ENCODE measurements at places on chromosomes 4 and X.

- no peak for DNase-seq
Measured at GRCh38 chr4:26577066-26577465, 6.8 kb upstream of the TBC1D19 start.

GRCh38 chrX:153226344-153227185 lies 47.5 kb downstream of the MAGEA1 start:
- peak; percentile 52 for DNase-seq

DNA sequence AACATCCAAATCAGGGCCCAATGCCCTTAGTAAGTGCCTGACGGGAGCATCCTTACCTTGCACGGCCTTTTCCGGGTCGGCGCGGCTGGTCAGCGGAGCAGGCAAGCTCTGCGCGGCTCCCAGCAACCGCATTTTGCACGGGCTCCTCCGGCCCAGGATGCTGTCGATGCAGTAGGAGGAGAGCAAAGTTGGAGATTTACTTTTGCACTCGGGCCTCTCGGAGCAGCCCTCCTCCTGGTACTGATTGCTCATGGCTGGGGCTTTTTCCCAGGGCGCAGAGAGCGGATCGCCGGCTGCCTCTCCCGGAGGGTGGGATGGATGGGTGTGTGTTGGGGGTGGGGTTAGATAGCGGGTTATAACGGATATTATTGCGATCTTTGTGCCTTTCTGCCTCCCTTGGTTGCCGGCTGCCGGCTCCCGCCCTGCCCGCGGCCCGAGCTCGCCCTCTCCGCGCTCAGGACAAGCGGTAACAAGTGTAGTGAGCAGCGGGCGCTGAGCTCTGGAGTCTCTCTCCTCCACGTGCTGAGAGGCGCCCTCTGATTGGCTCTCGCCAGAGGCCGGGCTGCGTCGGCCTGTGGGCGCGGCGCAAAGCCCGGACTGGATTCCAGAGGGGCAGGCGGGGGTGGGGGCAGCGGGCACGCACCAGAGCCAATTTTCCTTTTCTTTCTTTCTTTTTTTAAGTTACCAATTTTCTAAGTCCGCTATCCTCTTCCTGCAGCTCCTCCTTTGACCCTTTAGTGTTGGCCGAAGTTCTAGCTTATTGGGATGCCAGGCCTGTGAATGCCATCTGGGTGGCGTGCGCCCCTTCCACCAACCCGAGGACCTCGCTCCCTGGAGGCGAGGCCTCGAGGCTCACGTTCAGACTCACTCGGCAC lies at the start of gene ARX:
Gene ARX, minus strand, starts transcription at position 480 of the 875 bp plus-strand sequence. Its CDS starts 228 bp downstream, at position 252.
- DNase-seq, result peak; percentile 61

DNA sequence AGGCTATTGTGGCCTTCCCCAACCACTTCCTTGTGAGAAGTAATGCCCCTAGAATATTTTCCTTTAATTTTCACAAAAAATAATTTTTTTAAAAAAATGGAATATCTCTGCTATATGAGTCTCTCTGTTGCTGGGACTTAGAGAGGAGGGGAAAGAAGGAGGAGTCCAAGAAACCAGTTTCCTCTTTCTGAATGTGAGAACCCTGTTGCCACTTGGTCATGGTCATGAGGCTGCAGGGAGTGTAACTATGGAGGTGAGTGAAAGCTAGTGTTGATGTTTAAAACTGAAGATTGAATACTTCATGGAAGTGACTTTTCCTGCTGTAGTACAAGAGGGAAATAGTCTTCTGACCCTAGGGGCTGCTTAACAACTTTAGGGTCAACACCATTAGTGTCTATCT lies 20.4 kb downstream of the KIAA1210 start:
- DNase-seq, result no peak

DNA sequence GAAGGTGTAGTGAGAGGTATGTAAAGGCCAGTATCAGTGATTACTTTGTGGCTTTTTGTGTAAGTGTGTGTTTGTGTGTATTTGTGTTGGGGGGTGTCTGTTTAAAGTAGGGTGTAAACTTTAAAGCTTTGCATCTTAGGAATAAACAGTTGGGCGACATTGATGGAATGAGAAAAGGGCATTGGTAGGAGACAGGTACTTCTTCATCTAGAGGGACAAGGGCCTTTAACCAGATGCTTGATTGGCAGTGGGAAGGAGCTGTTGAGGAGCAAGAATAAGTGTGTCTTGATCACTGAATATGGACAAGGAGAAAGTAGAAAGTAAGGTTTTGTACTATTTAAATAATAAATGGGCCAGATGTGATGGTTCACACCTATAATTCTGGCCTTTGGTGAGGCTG lies 48.8 kb downstream of the RAPGEF2 start:
- no peak for DNase-seq

DNA sequence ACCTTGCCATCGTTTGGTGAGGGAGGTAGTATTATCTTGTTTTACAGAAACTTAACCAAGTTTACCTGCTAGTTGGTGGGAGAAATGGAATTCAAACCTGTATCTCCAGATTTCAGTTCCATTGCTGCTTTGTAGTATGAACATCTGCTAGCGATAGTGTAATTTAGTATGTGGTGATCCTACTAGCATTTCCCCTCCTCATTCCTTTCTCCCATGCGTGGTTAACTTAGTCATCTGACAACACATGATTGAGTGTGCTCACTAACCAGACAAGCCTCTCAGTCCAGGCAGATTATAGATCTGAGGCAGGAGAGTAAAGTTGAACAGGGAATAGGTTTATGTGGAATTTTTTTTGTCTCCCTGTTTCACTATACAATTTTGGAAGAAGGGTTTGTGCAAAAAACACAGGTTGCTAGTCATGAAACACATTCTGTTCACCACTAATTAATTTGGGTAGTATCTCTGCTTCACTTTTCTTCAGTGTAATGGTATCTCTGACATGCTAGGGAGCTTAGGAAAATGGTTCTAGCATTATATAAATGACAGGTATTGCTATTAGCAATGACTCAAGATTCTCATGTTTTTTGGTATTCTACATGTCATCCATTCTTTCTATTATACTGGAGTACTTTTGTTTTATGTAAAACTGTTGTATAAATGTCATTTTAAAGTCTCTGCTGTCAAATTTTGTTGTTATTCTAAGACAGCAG lies 21.7 kb downstream of the RBPJ start:
- DNase-seq, result peak; percentile 84

DNA sequence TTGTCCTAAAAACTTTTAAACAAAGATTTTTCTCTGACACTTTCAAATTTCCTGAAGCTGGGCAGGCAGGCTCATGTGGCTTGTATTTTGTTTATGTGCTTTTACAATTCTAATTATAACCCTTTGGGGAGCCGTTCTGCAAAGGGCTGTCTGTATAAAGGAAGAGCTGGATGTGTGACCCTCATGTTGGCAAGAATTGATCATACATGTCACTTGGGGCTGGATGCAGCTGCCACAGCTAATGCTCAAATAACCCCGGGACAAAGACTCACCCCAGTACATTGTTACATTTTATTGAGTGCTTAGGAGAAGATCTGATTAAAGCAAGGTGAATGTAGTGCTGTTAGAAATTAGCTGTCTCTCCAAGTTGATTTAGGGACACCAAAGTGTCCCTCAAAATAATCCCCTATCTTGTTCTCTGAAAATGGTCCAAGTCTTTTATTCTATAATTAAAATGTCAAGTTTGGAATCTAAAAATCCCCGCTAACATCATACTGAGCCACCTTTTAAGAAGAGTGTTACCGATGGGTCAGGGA lies 13.0 kb upstream of the DAPP1 start:
- DNase-seq, result no peak

DNA sequence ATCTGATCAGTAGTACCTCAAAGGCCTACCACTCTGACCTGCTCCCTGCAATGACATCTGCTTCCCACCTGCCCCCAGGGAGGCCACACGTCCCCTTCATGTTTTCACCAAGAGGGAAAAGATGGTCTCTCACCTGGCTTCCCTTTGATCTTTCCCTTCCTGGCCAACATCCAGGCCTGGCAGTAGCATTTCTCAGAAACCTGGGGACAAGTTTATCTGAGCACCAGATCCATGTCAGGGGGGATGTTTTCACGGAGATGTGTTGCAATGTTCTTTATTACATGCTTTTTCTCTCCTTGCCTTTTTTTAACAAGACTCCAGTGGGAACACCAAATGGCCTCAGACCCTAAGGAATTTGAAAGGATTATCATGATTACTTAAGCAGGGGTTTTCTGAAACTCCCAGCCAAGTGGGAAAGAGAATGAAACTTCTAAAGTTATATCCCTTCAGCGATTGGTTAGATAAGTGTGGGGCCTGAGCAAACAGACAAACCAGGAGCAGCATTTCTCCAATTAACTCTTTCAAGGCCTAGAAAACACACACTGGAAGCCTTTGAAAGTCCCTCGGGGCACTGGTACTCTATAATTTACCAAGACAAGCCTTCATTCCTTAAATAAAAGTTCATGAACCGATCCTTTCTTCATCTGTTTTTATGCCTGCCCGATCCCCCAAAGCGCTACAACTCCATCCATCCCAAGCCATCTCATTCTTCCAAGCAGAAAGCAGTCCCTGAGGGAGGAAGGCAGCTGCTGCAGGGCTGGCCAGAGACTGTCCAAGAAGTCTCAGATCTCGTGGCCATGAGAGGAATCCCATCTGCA lies 94.1 kb downstream of the BCOR start:
- no peak for DNase-seq

DNA sequence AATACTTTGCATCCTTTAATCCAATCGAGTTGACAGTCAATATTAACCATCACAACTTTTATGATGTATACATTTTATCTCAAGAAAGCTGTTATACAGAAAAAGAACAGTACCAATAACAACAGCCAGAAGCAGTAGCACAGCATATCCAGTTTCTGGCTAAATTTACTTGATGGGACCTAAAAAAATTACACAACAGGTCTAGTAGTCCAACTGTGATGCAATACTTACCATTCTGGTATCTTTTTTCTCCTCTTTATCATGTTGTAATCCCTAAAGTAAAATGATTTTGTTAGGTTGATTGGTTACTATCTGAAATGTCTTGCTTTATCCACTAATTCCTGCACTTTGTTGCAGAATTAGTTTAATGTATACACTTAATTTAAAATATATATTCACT lies 1150.6 kb downstream of the FAT4 start:
- DNase-seq, result no peak

DNA sequence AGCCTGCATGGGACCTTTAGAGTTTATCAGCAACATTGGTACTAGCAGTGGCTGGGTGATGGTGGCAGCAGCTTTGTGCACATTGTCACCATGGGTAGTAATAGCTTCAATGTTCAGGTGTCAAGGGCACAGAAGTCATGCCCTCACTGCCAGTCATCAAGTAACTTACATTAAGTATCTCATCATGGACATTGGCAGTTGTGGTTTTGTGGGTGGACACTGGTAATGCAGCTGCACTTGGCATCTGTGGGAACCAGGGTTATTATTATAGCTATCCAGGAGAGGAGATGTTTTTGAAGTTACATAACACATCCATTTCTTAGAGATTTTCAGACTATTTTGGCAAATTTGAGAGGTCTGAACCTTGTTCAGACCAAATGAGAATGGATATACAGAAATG lies 243.2 kb upstream of the NOCT start:
- DNase-seq, result no peak
